IPS-NIHi11 (cell line): ENCODE measurements at places on chromosomes 4 and X.

GRCh38 chrX:47321386-47321785, 49.0 kb upstream of the ZNF157 start:
- peak; percentile 69 for DNase-seq

DNA sequence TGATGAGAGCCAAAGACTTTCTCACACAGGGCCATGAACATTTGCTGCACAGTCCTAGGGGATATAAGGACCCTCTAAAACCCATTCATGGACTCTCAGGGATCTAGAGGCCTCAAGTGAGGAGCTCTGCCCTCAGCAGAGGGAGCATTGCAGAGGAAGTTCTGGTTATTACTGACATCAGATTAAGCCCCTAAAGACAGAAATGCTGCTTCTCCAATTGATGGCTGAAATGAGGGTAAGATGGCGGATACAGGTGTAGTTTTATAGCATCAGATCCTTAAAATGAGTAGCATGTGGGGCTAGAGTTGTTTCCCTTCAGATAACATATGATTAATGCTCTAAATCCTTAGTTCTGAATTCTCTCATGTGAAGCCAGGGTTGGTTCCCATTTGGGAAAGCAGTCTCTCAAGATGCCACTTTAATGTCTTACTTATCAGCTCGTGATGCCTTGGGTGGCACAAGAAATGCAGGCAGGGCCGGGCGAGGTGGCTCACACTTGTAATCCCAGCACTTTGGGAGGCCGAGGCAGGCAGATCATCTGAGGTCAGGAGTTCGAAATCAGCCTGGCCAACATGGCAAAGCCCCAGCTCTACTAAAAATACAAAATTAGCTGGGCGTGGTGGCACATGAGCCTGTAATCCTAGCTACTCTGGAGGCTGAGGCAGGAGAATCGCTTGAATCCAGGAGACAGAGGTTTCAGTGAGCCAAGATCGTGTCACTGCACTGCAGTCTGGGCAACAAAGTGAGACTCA, 7.9 kb downstream of the RHOH start:
- no peak for DNase-seq

- no peak for DNase-seq
These were observed 133.0 kb upstream of the LEF1 start for GRCh38 chr4:108301545-108302251.

GRCh38 chrX:636981-637659, 6.5 kb downstream of the SHOX start:
- DNase-seq = no peak

GRCh38 chrX:104568304-104568915, 2.4 kb downstream of the IL1RAPL2 start:
- no peak for DNase-seq

GRCh38 chr4:137509855-137510282, 22.4 kb downstream of the PCDH18 start:
- no peak for DNase-seq

- peak; percentile 95 for DNase-seq
These were observed at the start of gene LRAT for GRCh38 chr4:154743683-154744340. Gene LRAT, plus strand, starts transcription at chr4:154744000. Its CDS starts 327 bp downstream, at chr4:154744327.

DNA sequence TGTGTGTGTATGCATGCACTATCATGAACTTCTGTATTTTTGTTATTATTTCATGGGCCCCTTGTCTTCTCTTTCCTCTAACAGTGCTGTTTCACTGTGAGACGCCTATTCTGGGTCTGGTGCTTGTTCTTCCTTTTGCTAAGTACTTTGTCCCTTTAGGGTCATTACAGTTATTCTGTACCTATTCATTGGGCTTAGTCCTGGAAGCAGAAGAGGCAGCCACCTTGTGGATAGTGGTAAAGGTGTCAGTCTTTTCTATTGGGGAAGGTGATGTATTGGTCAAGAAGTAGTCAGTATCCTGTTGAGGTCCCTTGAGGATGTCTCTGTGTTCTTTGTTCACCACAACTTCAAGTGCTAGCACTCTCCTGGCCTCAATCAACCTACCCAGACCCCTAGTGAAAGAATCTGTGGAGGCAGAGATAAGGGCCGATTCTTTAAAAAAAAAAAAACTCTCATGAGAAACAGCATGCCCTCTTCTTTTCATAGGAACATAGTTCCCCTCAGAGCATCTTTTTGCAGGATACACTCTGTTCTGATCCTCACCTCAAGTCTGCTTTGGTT, 593.8 kb downstream of the SPRY1 start:
- no peak for DNase-seq

- DNase-seq = no peak
These were observed 30.8 kb downstream of the COMMD8 start for GRCh38 chr4:47432749-47433148.

DNA sequence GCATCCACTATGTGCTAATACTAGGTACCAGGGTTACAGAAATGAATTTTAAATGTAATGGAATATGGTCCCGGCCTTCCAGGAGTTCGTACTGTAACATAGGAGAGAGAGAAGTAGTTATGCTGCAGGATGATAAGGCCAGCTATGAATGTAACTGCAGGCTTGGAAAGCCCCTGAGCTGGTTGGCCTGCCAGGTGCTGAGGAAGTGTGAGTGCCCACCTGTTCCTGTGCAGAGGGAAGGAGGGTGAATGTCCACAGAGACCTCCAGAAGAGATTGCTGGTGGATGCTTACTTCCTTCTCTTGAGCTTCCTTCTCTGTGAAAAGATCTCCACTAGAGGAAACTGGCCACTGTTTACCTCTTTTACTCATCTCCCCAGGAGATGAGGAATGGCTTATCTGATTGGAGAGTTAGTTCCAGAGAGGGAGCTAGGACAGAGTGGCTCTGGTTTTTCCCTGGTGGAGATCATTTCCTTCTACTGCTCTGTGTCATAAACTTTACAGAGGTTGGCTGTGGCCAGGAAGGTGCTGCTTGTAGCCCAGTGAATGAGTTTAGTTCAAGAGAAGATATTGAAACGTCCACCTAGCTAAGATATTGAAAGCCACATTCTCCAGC, 114.0 kb upstream of the LNX1 start:
- DNase-seq = no peak

- no peak for DNase-seq
These were observed 21.1 kb downstream of the AIFM1 start for GRCh38 chrX:130144509-130144908.

- no peak for DNase-seq
These were observed 71.8 kb downstream of the IL21 start for GRCh38 chr4:122548886-122549630.

DNA sequence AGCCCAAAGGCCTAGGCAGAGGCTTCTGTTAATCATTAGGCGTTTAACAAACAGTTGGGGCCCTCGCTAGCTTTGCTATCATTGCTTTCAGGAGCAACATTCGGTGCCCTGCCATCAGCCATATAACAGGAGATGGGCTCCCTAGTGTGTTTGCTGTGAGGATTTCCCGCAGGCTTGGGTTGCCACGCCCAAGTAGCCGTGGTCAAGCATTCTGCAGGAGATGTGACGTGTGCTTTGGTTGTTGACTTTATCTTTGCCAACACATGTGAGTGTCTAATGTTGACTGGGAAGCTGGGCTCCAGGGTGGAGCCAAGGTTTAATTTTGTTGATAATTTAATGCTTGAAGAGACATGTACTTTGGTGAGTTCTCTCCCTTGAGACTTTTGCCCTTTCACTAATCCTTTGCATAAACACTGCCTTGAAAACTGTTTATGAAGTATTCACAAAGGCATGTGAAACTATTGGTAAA, 184.6 kb upstream of the KIT start:
- DNase-seq = no peak

- no peak for DNase-seq
These were observed 178.6 kb downstream of the NAA11 start for GRCh38 chr4:79147251-79147650.

DNA sequence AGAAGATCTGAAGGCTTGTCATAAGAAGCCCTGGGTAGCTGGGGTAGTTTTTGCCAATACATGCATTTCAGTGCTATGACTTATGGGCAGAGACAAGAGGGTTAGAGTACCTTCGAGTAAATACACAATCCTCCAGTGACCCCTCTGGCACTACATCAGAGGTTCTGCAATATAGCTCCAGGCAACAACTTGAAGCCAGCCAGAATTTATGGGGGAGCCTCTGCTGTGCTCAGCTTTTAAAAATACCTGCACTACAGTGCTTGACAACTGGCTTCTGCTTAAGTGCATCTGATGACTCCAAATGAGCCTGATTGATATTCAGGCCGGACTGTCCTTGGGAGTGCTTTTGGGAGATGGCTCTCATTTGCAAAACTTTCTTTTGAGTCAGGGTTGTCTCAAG, 44.9 kb upstream of the SMAD1 start:
- no peak for DNase-seq

GRCh38 chrX:110951472-110952269, 144.3 kb upstream of the PAK3 start:
- no peak for DNase-seq

DNA sequence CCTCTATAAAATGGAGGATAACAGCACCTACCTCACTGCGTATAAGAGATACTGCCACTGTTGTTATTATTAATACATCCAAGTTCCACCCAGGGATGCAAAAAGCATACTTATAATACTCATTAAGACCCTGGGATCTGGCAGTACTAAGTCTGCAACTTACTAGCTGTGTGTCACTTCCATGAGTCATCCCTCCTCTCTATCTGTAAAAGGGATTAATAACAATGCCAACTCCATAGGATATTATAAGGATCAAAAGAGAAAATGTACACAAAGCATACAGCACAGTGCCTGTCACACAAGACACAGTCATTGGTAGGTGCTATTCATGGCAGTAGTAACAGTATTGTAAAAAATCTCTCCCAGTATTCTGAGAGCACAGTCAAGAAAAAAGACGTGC, 216.7 kb downstream of the HS6ST2 start:
- no peak for DNase-seq

DNA sequence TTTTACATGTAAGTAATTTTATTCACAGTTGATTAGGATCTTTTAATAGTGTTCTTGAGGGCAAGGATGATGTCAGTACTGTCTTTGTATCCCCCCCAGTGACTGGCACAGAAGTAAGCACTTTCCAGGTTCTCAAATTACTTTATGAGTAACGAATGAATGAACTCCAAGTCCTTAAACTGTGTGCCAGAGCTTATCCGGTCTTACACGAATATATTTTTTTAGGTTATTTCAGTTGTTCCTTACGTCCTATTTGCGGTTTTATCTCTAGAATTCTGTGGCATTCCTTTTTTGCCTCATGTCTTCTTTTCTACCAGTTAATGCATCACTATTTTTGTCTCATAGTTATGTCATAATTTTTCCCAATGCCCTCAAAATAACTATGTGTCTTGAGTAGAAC, 106.9 kb upstream of the MID1IP1 start:
- DNase-seq = no peak
